ENCODE measurements at places on chromosomes 1 and 21. TPM values are rescaled to one million over a fixed set of nuclear protein-coding genes. Genes with fewer than 3 reads are reported as not detected.

The CELSR2 gene
- 82.6 TPM for total RNA-seq

The CYP4X1 gene
- 24.1 TPM for total RNA-seq

The SIK1 gene
- 13.1 TPM for total RNA-seq

The BCAN gene
- 94.8 TPM for total RNA-seq

The ARHGAP30 gene
- total RNA-seq: 0.31 TPM

The BCAR3 gene
- 7.2 TPM for total RNA-seq

The ASTN1 gene
- 130 TPM for total RNA-seq

The DHCR24 gene
- 63.2 TPM for total RNA-seq

The RNU1-2 gene
- under 0.01 TPM for total RNA-seq

The TXNDC12 gene
- total RNA-seq: 19.1 TPM

The SPRR2B gene
- not detected for total RNA-seq

The ST6GALNAC3 gene
- 16.3 TPM for total RNA-seq

The PDC gene
- total RNA-seq: not detected

The MAGI3 gene
- total RNA-seq: 64.5 TPM

The TFF2 gene
- not detected for total RNA-seq

The WRAP73 gene
- total RNA-seq: 22.8 TPM

The SPRR2D gene
- total RNA-seq: not detected

The LORICRIN gene
- total RNA-seq: not detected

The FNBP1L gene
- total RNA-seq: 381 TPM

The RNF223 gene
- total RNA-seq: not detected

The MEGF6 gene
- 14.1 TPM for total RNA-seq

The ERG gene
- 2.5 TPM for total RNA-seq

The MAGOH gene
- 17.5 TPM for total RNA-seq

The EVA1B gene
- total RNA-seq: 1.6 TPM

The DDX20 gene
- total RNA-seq: 23.8 TPM

The LRRC3 gene
- total RNA-seq: 13.5 TPM

The INAVA gene
- 2.5 TPM for total RNA-seq

The RABGGTB gene
- total RNA-seq: 75.1 TPM

The UBAP2L gene
- 87.0 TPM for total RNA-seq

The KCNJ9 gene
- 14.7 TPM for total RNA-seq

The TRPM2 gene
- 2.8 TPM for total RNA-seq

The MAP1LC3C gene
- total RNA-seq: not detected

The OR2AJ1 gene
- not detected for total RNA-seq

The NR1I3 gene
- not detected for total RNA-seq

The GALNT2 gene
- total RNA-seq: 42.9 TPM

The GUCA2B gene
- not detected for total RNA-seq

The HSD3B1 gene
- not detected for total RNA-seq

The HFM1 gene
- 53.8 TPM for total RNA-seq

The TMEM53 gene
- 6.3 TPM for total RNA-seq

The SMYD3 gene
- total RNA-seq: 45.4 TPM

The LTN1 gene
- total RNA-seq: 62.3 TPM

The TEX38 gene
- total RNA-seq: not detected

The NHLH1 gene
- 2.2 TPM for total RNA-seq

The SH2D1B gene
- total RNA-seq: not detected

The NUAK2 gene
- 1.9 TPM for total RNA-seq

The PDPN gene
- 7.8 TPM for total RNA-seq

The RGS16 gene
- total RNA-seq: 0.94 TPM

The SPRR4 gene
- not detected for total RNA-seq

The ZBTB7B gene
- total RNA-seq: 0.94 TPM

The A3GALT2 gene
- total RNA-seq: not detected

The MIXL1 gene
- total RNA-seq: not detected

The NUP133 gene
- 64.2 TPM for total RNA-seq

The NPHS2 gene
- not detected for total RNA-seq

The RGS4 gene
- total RNA-seq: 2.2 TPM

Measured in parietal lobe (tissue), 2 donors.